ENCODE measurements at places on chromosomes 1 and 21. TPM values are rescaled to one million over a fixed set of nuclear protein-coding genes. Genes with fewer than 3 reads are reported as not detected.

Gene PTGFR
- polyA plus RNA-seq: not detected

DNA sequence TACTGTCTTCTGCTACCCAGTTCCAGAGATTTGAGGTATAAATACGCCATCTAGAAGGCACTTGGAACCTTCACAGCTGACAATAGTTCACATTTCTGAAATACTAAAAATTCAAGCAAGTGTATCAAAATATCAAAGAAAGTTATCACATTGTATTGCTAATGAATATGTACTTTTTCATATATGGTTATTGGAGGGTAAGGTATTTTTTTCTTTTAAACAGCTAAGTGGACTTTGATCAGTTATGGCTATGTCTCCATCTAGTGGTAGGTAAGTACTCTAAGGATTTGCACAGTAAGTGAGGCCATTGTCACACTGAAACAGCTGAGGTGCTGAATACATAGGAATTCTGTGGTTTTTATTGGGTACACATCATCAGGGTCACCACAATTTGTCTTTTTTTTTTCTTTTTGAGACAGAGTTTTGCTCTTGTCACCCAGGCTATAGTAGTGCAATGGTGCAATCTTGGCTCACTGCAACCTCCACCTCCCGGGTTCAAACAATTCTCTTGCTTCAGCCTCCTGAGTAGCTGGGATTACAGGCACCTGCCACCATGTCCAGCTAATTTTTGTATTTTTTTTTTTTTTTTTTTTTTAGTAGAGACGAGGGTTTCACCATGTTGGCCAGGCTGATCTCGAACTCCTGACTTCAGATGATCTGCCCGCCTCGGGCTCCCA lies 49.1 kb upstream of the CR2 start:
- no peaks in the 10 kb centered on the region for H3K36me3 ChIP-seq
- no peak overlapping the region for H3K4me3 ChIP-seq
- peak; percentile 77 for DNase-seq
- H3K27ac ChIP-seq: no peak overlapping the region
- peaks cover 27% of the 10 kb centered on the region for H3K4me1 ChIP-seq

- H3K4me1 ChIP-seq: no peaks in the 10 kb centered on the region
- no peak overlapping the region for H3K27ac ChIP-seq
- no peaks in the 10 kb centered on the region for H3K27me3 ChIP-seq
- H3K36me3 ChIP-seq: no peaks in the 10 kb centered on the region
Observed at GRCh38 chr21:16084776-16085364, 355.1 kb downstream of the USP25 start.

GRCh38 chr1:158180741-158181576 lies at the start of gene CD1D:
TSS of gene CD1D (plus strand) at chr1:158180895. CDS start at chr1:158181102, 207 bp downstream.
- H3K27me3 ChIP-seq: no peaks in the 10 kb centered on the region
- peaks cover 74% of the 10 kb centered on the region for H3K4me1 ChIP-seq

DNA sequence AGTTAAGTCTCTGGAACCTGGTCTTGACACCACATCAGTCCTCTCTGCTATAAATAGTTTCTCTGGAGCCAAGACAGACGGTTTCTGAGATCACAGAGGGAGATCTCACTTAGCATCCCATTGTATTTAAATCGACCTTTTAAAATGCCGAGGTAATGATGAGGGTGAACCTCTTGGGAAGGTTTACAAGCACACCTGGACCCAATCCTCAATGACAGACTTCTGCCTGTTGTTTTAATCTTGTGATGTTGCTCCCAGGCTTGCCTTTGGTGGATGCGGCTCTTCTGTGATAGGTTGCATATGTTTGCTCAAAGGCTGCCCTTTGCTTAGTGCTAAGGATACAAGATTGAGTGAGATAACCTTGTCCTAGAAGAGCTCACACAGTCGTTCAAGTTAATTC lies 104.6 kb upstream of the L1TD1 start:
- no peaks in the 10 kb centered on the region for H3K27me3 ChIP-seq
- no peaks in the 10 kb centered on the region for H3K4me1 ChIP-seq
- no peak overlapping the region for H3K4me3 ChIP-seq
- no peak for DNase-seq
- no peaks in the 10 kb centered on the region for H3K36me3 ChIP-seq
- no peak overlapping the region for H3K27ac ChIP-seq
